Mesothelial cell of epicardium (in vitro differentiated cells): ENCODE measurements at places on chromosomes 5 and 9. TPM values are rescaled to one million over a fixed set of nuclear protein-coding genes. Genes with fewer than 3 reads are reported as not detected.

GRCh38 chr5:76202182-76202581, 119.0 kb downstream of the SV2C start:
- no peak for DNase-seq

DNA sequence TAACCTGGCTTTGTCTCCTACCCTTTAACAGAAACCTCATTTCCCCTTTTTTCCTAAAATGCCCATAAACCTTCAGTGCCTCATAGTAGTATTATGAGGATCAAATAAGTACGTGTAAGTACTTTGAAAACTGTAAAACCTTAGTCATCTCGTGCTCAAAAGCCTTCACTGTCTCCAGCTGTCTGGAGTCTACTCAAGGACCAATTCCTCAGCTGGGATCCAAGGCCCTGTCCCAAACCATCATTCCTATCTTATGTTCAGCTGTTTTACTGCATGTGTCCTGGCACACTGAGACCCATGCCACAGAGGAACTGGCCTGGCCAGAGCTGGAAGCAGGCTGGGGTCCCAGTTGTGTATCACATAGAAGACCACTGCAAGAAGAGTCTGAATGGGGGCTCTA, 15.9 kb downstream of the ADAMTSL1 start:
- DNase-seq: no peak

DNA sequence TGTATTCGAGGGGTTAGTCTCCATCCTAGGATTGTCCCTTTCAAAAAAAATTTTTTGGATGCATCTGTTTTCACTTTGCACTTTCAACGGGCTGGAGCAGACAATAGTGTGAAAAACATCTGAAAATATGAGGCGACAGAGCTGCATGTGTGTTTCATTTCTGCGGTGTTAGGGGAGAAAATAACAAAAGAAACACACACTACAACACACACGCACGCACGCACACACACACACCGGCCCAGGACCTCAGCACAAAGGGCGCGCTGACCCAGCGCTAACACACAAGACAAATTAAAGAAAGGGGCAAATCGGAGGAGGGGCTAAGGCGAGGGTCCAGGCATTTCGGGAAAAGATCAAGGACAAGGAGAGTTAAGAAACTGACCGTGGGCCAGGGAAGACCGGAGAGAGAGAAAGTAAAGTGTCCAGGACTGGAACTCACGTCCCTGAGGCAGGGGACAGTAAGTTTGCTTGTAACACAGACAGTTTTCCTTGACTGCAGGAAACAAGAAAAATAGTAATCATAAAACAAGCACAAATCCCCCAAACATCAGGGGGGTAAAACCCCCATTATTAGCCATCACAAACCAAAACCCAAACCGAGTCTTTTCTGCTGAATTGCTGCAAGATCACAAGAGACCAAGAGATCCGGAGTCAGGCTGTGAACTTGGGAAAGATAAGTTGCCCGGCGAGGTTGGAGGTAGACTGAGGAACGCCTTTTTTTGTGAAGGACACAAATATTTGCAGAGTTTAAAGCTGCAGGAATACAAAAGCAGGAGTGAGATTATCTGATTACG, 302.1 kb downstream of the PARP8 start:
- DNase-seq: no peak

- DNase-seq: no peak
These were observed 11.4 kb downstream of the BASP1 start for GRCh38 chr5:17228821-17229291.

DNA sequence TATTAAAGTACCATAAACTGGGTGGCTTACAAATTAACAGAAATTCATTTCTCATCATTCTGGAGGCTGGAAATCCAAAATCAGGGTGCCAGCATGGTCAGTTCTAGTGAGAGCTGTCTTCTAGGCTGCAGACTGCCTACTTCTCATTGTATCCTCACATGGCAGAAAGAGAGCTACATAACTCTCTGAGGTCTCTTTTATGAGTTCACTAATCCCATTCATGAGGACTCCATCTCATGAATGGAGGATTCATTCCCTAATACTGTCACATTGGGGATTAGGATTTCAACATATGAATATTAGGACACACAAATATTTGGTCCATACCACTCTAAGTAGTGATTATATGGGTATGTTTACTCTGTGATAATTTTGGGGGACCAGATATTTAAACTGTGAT, 84.0 kb downstream of the ERP44 start:
- DNase-seq: no peak

- no peak for DNase-seq
These were observed 60.6 kb downstream of the PAM start for GRCh38 chr5:102815540-102816332.

- no peak for DNase-seq
These were observed 255.9 kb upstream of the ADRA1B start for GRCh38 chr5:159660401-159660800.

DNA sequence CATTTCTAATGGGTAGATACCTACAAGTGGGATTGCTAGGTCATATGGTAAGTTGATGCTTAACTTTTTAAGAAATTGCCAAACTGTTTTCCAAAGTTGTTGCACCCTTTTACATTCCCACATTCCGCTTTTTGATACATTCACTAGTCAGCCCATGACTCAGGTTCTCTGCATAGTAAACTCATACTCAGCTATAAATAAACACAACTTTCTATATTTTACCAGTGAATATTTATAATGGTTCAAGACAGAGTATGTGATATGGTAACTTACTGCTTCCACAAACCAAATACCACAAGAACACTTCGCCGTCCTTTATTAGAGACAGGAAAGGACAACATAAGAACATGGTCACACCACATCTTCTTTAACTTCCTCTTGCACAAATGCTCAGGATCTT, 54.0 kb downstream of the PLPP1 start:
- DNase-seq: no peak

DNA sequence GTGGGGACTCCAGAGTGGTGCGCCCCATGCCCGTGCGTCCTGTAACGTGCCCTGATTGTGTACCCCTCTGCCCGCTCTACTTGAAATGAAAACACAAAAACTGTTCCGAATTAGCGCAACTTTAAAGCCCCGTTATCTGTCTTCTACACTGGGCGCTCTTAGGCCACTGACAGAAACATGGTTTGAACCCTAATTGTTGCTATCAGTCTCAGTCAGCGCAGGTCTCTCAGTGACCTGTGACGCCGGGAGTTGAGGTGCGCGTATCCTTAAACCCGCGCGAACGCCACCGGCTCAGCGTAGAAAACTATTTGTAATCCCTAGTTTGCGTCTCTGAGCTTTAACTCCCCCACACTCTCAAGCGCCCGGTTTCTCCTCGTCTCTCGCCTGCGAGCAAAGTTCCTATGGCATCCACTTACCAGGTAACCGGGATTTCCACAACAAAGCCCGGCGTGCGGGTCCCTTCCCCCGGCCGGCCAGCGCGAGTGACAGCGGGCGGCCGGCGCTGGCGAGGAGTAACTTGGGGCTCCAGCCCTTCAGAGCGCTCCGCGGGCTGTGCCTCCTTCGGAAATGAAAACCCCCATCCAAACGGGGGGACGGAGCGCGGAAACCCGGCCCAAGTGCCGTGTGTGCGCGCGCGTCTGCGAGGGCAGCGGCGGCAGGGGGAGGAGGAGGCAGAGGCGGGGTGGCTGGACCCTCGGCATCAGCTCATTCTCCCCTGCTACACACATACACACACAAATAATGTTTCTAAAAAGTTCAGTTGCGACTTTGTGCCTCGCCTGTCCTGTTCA, 668 bp downstream of the GLIS3 start:
- peak; percentile 59 for DNase-seq

DNA sequence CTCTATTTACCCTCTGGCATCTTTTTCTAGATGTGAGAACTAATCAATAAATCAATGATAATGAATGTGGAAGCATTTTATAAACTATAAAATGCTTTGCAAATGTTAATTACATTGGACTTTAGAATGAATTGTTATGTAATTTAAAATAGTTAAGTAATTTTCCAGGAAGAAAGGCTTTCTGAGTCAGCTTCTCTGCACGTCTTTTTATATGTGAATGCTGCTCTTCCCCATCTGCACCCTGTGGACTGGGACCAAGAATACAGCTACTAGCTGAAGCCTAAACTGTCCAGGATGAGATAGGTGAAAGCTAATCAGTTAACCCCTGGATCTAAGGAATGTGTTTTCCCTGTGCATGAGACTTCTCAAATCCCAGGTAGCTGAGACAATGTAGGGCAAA, 292.9 kb downstream of the NR3C1 start:
- no peak for DNase-seq

DNA sequence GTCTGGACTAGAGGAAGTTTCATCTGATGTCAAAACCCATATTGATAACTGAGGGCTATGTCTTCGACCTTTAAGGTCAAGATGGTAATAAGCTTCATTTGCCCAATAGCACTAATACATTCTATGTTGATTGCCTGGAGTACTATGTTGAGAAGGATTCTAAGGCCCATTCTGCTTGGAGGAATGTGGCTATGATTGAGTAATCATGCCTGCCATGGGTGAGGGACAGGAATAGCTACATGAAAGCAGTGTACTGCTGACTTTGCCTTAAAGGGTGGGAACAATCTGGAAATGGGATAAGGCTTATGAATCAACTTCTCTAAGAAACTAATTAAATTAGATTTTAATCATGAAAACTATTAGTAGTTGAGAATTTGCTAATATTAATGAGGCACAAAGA, 13.6 kb downstream of the NNT start:
- no peak for DNase-seq

- no peak for DNase-seq
These were observed 372.6 kb downstream of the KDM4C start for GRCh38 chr9:7130266-7130820.

DNA sequence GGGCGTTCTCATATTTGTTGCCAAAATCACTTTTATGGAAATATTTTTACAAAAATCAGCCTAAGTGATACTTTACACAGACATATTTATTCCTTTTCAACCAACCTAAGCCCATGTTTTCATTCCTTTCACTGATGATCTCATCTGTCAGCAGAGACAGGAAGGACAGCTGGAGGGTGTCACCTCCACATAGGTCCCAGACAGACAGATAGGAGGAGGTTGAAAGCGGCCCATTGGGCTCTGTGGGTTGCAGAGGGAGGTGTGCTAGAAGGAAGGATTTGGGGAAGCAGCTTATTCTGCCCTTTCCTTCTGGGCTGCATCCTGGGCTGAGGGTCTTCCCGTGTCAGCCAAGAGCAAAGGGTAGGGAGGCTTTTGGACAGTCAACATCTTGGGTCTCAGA, 26.0 kb upstream of the SEMA4D start:
- DNase-seq: no peak

DNA sequence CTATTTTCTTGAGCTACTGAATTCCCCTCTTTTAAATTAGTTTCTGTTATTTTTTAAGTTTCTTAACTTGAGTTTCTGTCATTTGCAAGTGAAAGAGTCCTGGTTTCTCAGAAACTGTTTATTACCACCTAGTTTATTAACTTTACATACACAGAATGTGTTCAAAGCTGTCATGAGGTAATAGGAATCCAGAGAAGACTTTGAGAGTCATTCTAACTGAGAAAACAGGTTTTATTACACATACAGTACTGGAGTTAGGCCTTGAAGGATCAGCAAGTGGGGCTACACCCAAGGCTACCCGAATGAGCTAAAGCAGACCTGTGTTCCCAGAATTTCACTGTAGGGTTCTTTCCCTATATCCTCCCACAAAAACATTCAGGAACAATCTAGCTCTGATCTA, 33.1 kb downstream of the FAM114A2 start:
- DNase-seq: no peak

- DNase-seq: no peak
These were observed 81.3 kb downstream of the PPARGC1B start for GRCh38 chr5:149811453-149811852.

DNA sequence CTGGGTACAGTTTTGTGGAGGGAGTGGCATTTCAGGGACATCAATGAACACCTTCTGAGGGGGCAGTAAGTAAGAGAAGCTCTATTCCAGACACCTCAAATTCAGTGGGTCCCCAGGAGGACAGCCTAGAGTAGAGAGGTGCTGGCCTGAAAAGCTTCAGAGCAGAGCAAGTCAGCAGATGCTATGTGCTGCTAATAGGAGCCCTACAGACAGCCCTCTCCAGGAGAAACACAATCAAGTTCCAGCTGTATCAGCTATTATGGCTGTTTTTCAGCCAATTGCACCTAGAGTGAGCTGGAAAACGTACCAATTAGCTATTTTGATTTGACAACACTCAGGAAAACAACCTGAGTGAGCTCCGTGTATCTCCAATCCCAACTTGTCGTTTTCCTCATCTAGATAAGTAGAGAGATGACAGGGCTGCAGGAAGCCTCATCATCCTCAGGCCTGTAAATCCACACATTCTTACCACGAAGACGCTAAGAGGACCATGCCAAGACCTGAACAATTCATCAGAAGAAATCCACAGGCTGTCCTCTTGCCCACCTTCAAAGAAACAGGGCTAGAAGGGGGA, 104.9 kb downstream of the PIK3R1 start:
- DNase-seq: no peak

- no peak for DNase-seq
These were observed 28.9 kb upstream of the GLIS3 start for GRCh38 chr9:4328723-4329122.

GRCh38 chr5:83145241-83145640, 67.9 kb downstream of the XRCC4 start:
- no peak for DNase-seq

- no peak for DNase-seq
These were observed 15.1 kb downstream of the TCOF1 start for GRCh38 chr5:150372639-150373038.

DNA sequence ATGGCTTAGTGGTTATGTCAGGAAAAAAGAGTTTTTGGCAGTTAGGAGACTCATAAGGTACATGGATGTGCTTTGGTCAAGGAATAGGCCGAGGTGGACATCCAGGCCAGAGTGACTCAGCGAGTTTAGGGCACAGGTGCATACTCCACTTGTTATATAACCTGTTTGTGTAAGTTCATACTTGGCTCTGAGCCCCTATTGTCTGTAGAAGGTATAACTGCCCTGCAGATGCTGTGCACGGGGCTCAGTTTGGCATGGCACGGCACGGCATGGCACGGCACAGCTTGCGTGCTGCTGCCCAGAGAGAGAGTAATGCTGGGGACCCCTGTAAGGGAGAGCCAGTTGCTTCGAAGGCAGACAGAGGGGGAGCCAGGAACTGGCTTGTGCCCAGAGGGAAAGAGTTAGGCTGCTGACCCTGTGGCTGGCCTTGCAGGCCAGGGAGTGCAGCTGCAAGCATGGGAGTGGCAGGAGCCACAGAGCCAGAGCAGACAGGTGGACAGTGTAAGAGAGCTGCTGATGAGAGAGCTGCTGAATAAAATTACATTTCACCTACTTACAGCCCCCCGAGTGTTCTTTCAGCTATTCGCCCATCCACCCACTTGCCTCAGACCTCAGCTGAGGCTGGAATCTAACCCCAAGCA, 32.2 kb downstream of the GCNT4 start:
- no peak for DNase-seq

DNA sequence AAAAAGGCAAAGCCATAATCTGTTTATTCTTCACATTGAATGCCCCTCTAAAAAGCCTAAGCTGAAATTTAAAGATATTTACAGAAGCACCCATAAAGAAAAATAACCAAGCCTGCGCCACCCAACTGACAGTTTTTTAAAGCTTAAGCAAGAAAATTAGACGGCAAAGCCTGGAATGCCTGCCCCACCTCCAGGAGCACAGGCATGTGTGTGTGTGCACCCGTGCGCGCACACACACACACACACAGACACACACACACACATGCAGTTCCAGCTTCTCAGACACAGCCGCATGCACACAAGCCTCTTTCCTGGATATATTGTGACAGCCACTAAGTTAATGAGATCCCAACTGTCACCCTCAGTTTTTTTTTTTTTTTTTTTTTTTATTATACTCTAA, 88.2 kb downstream of the FRMD3 start:
- no peak for DNase-seq

The GABRB2 gene
- 0.75 to 0.78 TPM (median 0.76 TPM) in 3 replicates for total RNA-seq

The FPGS gene
- total RNA-seq: 58.1 to 61.4 TPM (median 58.2 TPM) in 3 replicates

The SPRY4 gene
- 21.3 to 21.5 TPM (median 21.4 TPM) in 3 replicates for total RNA-seq

The MLANA gene
- total RNA-seq: not detected in 3 replicates

The AFAP1L1 gene
- 0.22 to 0.63 TPM (median 0.36 TPM) in 3 replicates for total RNA-seq

The NTNG2 gene
- 6.4 to 8.3 TPM (median 8.1 TPM) in 3 replicates for total RNA-seq

The DOCK8 gene
- 8.8 to 10.0 TPM (median 8.9 TPM) in 3 replicates for total RNA-seq

The EGFL7 gene
- total RNA-seq: 35.6 to 39.3 TPM (median 38.2 TPM) in 3 replicates
